RPMI7951 (cell line): ENCODE measurements at places on chromosomes 2 and 18.

DNA sequence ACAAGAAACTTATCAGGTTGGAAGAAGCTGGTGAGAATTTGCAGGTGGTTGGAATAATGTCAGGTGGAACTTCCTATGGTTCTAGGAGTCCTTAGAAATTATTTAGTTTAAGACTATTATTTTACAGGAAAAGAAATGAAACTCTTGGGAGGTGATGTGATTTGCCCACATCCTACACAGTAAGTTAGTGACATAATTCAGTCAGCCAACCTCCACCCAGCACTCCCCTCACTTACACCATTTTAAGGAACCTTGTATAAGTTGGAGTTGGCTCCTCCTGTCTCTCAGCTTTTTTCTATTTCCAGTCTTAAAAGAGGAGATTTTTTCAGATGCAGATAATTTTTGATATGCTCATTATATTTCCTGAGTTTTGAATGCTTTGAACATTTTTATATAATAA lies 86.4 kb downstream of the SKA1 start:
- no peak for DNase-seq

- peak; percentile 67 for DNase-seq
Observed at GRCh38 chr2:195612611-195613495, 44.2 kb upstream of the SLC39A10 start.

GRCh38 chr2:196891136-196891535 lies 35.4 kb downstream of the PGAP1 start:
- DNase-seq: no peak

- no peak for DNase-seq
Observed at GRCh38 chr2:179677746-179678505, 183.5 kb downstream of the ZNF385B start.

GRCh38 chr2:233410196-233410760 lies 56.0 kb downstream of the DGKD start:
- DNase-seq: no peak

DNA sequence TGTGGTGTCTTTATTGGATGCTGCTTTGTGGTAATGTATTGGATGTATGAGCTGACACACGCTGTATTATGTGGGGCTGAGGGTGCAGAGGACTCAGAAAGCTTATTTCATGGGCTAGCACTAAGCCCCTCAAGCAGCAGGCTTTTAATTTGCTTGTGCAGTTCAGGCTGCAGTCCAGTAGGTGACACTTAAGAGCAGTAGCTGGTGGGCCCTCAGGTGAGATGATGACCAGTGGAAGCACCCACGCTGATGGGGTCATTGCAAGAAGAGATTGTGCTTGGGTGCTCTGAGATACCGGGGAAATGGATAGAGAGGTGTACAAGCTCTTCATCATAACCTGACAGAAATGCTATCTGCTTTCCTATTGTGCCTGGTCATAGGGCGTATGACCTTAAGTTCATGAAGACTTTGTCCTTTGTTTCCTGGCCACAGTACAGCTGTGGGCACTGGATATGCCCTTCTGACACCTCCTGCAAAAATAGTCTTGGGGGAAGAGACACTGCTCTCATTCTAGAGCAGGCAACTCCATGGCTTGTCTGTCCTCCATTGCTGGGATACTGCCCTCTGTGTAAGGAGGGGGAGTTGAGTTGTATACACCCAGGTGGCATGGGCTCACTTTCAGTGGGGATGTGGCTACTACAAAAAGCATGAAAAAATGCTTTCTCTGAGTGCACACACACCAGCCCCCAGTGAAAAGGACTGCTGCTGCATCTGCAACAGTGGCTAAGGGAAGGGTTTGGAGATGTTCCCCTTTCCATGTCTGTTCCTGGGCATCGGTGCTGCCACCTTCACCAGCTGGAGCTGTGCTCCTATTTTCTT lies 205.7 kb upstream of the ZSWIM2 start:
- DNase-seq: peak; percentile 6

DNA sequence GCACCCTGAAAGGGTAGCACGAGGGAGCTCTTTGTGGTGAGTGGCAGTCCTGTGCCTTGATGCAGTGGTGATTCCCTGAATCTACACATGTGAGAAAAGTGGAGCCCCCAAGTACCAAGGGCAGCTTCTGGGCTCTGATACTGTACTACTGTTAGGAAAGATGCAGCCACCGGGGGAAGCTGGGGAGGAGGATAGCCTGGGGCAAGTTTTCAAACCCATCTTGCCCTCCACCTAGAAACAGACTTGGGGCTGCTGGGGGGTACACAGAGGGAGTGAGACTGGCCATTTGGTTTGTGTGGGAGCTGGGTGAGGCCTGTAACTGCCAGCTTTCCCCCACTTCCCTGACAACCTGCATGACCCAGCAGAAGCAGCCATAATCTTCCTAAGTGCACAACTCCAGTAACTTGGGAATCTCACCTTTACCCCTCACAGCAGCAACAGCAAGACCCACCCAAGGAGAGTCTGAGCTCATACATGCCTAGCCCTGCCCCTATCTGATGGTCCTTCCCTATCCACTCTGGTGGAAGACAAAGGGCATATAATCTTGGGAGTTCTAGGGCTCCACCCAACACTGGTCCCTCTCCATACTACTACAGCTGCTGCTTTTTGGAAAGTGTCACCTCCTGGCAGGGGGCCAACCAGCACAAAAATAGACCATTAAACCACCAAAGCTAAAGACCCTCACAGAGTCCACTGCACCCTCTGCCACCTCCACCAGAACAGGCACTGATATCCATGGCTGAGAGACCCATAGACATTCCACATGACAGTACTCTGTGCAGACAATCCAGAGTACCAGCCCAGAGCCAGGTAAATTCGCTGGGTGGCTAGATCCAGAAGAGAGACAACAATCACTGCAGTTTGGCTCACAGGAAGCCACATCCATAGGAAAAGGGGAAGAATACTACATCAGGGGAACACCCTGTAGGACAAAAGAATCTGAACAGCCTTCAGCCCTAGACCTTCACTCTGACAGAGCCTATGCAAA lies 8.2 kb downstream of the MALL start:
- no peak for DNase-seq

DNA sequence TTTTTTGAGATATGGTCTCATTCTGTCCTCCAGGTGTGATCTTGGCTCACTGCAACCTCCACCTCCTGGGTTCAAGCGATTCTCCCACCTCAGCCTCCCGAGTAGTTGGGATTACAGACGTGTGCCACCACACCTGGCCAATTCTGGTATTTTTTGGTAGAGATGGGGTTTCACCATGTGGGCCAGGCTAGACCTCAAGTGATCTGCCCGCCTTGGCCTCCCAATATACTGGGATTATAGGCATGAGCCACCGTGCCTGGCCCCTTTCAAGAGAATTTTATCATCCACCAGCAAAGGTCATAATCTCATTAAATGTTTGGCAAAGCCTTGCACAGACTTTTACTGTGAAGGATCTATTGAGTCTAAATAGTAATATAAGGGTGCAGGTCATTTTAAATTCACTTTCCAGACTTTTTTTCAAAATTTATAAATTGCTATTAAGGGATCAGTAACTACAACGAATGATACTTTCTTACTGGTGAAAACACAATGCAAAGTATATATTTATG lies 2.5 kb downstream of the HADHA start:
- DNase-seq: no peak

- DNase-seq: peak; percentile 37
Observed at GRCh38 chr2:217142649-217143266, 282.9 kb upstream of the TNP1 start.

GRCh38 chr2:12207491-12207890 lies 461.1 kb downstream of the LPIN1 start:
- DNase-seq: no peak

DNA sequence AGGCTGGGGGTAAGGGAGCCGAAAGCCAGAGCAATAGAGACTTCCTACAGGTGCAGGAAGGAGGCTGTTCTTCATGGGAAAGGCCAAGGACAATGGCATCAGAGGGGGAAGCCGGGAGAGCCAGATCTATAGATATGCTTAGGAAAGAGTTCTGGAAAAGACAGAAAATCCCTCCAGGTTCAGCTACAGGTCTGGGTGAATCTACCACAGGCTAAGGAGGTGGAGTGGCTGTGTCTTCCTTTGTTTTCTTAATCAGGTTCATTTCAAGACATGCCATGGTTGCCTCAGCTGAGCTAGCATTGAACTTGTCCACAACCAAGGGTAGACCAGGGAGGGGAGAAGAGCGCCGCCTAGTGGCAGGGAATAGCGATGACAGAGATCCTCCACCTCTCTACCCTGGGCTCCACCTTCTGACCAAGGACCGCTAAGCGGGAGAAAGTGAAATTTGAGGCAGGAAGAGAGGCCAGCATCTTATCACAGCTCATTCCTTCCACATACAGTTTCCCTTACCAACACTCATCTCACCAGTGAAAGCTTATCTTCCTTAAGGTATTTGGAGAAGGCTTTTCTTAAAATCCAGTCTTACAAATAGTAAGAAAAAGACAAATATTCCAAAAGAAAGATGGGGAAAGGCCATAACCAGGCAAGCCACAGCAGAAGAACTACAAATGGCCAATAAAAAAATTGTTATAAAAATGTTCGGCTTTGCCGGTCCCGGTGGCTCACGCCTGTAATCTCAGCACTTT lies 74.2 kb downstream of the VIT start:
- DNase-seq: peak; percentile 63
